ENCODE measurements at places on chromosomes 13 and 19. TPM values are rescaled to one million over a fixed set of nuclear protein-coding genes. Genes with fewer than 3 reads are reported as not detected.

Gene SMIM44
- total RNA-seq = not detected

Gene ZSCAN22
- 3.0 TPM for total RNA-seq

Gene CHST8
- not detected for total RNA-seq

Gene CEACAM4
- not detected for total RNA-seq

Gene ANGPTL8
- not detected for total RNA-seq

Gene EMC10
- 122 TPM for total RNA-seq

Gene PDX1
- total RNA-seq = not detected

Gene ZNF507
- total RNA-seq = 26.2 TPM

Gene RNF225
- 2.5 TPM for total RNA-seq

Gene SBK3
- total RNA-seq = not detected

Gene LRP3
- 0.84 TPM for total RNA-seq

Gene ANKLE1
- total RNA-seq = 19.0 TPM

Gene ZNF443
- 2.4 TPM for total RNA-seq

Gene APOE
- total RNA-seq = 4.9 TPM

Gene IL12RB1
- 16.1 TPM for total RNA-seq

Gene SERPINE3
- total RNA-seq = not detected

Gene TUBA3C
- total RNA-seq = not detected

Gene FAM216B
- total RNA-seq = not detected

Gene MAMSTR
- 0.69 TPM for total RNA-seq

Gene LRRC25
- not detected for total RNA-seq

Gene ZNF677
- total RNA-seq = 4.6 TPM

Gene ZNF541
- 0.13 TPM for total RNA-seq

Gene ZNF175
- 7.5 TPM for total RNA-seq

Gene ZNF738
- 9.2 TPM for total RNA-seq

Gene ZNF285
- total RNA-seq = 0.29 TPM

Gene ESD
- 78.5 TPM for total RNA-seq

Gene EBI3
- 9.9 TPM for total RNA-seq

Gene SLC46A3
- 3.5 TPM for total RNA-seq

Gene C3
- 6.5 TPM for total RNA-seq

Gene URI1
- 77.8 TPM for total RNA-seq

Gene COL4A1
- 0.54 TPM for total RNA-seq

Gene RPS28
- 2,693 TPM for total RNA-seq

Gene ZNF568
- total RNA-seq = 5.7 TPM

All from activated T-cell treated with anti-CD3 and anti-CD28 coated beads, Interleukin-2, amount 50 U/mL, for 4 hours (primary cell).